ENCODE measurements at places on chromosomes 1 and 21. TPM values are rescaled to one million over a fixed set of nuclear protein-coding genes. Genes with fewer than 3 reads are reported as not detected.

DNA sequence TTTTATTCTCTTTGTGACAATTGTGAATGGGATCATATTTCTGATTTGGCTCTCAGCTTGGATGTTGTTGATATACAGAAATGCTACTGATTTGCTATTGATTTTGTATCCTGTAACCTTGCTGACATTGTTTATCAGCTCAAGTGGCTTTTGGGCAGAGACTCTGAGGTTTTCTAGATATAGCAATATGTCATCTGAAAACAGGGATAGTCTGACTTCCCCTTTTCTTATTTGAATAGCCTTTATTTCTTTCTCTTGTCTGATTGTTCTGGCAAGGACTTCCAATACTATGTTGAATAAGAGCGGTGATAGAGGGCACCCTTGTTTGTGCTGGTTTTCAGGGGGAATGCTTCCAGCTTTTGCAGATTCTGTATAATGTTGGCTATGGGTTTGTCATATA is 150.8 kb downstream of the FASLG start:
- H3K4me3 ChIP-seq = no peak overlapping the region
- no peaks in the 10 kb centered on the region for H3K27me3 ChIP-seq
- H3K36me3 ChIP-seq = no peaks in the 10 kb centered on the region
- H3K27ac ChIP-seq = no peak overlapping the region
- no peak for DNase-seq

The KCNK1 gene
- total RNA-seq = 3.7 TPM

DNA sequence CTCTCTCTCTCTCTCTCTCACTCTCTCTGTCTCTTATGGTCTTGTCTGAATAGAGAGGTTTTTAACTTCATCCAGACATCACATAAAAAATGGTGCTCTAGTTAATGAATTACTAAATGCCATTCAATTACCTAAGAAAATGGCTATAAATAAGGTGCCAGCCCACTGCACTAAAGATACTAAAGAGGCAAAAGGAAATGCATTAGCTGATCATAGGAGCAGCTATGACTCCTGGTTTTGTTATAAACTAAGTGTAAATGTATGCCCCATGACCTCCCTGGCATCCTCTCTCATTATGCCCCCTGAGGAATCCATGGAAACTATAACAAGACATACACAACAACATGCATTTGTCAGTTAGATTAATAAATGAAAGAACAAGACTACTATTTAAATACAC is 57.5 kb upstream of the PDC start:
- H3K36me3 ChIP-seq = no peaks in the 10 kb centered on the region
- H3K27me3 ChIP-seq = no peaks in the 10 kb centered on the region
- no peak overlapping the region for H3K4me3 ChIP-seq
- no peak for DNase-seq
- no peaks in the 10 kb centered on the region for H3K4me1 ChIP-seq
- H3K27ac ChIP-seq = no peak overlapping the region

The PRR9 gene
- total RNA-seq = not detected

The ACTL8 gene
- total RNA-seq = not detected

The F3 gene
- 166 TPM for total RNA-seq

The LYPD8 gene
- total RNA-seq = not detected

DNA sequence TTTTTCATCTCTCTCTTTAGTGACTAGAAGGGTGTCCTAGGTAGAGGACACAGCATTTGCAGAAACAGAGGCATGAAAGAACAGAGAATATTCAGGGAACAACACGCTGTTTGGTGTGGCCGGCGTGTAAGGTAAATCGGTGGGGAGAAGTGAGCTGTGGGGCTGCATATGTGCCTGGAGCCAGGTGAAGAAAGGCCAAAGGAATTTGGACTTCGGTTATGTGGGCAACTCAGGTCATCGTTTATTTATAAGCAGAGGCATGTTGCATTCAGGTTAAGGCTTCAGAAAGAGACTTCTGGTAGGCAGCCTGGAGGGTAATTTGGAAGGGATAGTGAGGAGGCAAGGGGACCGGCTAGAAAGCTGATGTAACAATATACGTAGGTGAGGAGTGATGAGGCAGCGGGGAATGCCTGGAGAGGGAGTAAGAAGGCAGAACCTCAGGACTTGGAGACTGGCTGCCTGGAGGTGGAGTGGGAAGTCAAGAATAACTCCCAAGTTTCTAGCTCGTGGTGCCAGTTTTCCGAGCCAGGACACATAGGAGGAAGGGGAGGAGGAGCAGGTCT is 64.1 kb upstream of the ACOT11 start:
- DNase-seq = no peak
- no peaks in the 10 kb centered on the region for H3K27me3 ChIP-seq
- no peak overlapping the region for H3K27ac ChIP-seq

The C1orf94 gene
- total RNA-seq = not detected

- no peaks in the 10 kb centered on the region for H3K27me3 ChIP-seq
- H3K4me3 ChIP-seq = no peak overlapping the region
- DNase-seq = no peak
- H3K27ac ChIP-seq = no peak overlapping the region
- no peaks in the 10 kb centered on the region for H3K4me1 ChIP-seq
- no peaks in the 10 kb centered on the region for H3K36me3 ChIP-seq
These were observed 687.7 kb upstream of the ADGRL4 start for GRCh38 chr1:79694241-79694640.

- H3K4me3 ChIP-seq = no peak overlapping the region
- H3K27me3 ChIP-seq = no peaks in the 10 kb centered on the region
- DNase-seq = no peak
- H3K4me1 ChIP-seq = no peaks in the 10 kb centered on the region
These were observed 823.1 kb downstream of the USP25 start for GRCh38 chr21:16552880-16553279.

DNA sequence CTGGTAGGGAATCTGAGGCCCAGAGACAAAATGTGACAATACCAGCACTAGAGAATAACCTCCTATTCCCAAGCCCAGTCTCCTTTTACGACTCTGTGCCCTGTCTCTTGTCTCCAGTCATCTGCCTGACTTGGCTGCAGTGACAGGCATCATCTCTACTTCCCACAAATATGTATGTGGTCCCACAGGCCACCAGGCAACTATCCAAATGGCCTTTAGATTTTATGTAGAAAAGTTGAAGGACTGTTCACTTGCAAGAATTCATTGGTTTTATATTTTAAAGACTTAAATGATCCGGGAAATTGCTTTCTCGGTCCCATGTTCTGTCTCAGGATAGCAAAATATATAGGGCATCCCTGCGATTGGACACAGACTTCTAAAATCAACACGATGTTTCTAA is 11.6 kb downstream of the KRTAP24-1 start:
- H3K36me3 ChIP-seq = no peaks in the 10 kb centered on the region
- no peak overlapping the region for H3K4me3 ChIP-seq
- H3K27me3 ChIP-seq = no peaks in the 10 kb centered on the region
- no peak overlapping the region for H3K27ac ChIP-seq

The TMCC2 gene
- 2.8 TPM for total RNA-seq

Measured in tibial nerve (tissue), 4 donors.